ENCODE measurements at places on chromosomes 13 and 19. TPM values are rescaled to one million over a fixed set of nuclear protein-coding genes. Genes with fewer than 3 reads are reported as not detected.

GRCh38 chr13:48493851-48494250 lies 39.0 kb downstream of the RCBTB2 start:
- peaks cover 17% of the 10 kb centered on the region for H3K36me3 ChIP-seq
- H3K27me3 ChIP-seq, result no peaks in the 10 kb centered on the region
- no peak for DNase-seq
- peak overlapping the region; percentile 91 for H3K27ac ChIP-seq
- peaks cover 70% of the 10 kb centered on the region for H3K4me1 ChIP-seq

DNA sequence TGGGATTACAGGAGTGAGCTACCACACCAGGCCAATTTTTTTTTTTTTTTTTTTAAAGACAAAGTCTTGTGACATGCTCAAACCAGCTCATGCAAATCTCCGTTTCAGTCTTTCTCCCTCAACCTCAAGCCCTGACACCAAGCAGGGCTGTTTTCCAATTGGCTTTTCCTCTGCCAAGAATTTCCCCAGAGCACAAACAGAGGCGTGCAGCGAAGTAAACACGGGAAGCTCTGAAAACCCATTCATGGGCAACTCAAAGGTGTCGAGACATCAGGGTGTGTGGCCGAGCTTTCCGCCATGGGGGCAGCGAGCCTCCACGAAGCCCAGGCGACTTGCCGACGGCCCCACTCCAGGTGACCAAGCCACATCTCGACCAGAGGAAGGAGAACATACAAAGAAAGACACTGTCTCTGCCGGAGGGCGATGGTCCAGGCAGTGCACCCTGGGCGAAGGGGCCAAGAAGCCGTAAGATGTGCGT lies 70.0 kb downstream of the INSR start:
- H3K36me3 ChIP-seq, result no peaks in the 10 kb centered on the region
- H3K4me3 ChIP-seq, result no peak overlapping the region
- H3K4me1 ChIP-seq, result peaks cover 30% of the 10 kb centered on the region
- H3K27ac ChIP-seq, result peak overlapping the region; percentile 42

CAPN12 gene
- total RNA-seq, result 3.0 TPM

- H3K27me3 ChIP-seq, result no peaks in the 10 kb centered on the region
- no peak overlapping the region for H3K4me3 ChIP-seq
Measured at GRCh38 chr13:66830940-66831716, 399.0 kb downstream of the PCDH9 start.

- H3K4me3 ChIP-seq, result no peak overlapping the region
- DNase-seq, result no peak
- no peak overlapping the region for H3K27ac ChIP-seq
- no peaks in the 10 kb centered on the region for H3K4me1 ChIP-seq
Measured at GRCh38 chr13:113922412-113923118, 51.3 kb downstream of the C13orf46 start.

CYP2A6 gene
- 0.97 TPM for total RNA-seq

DNA sequence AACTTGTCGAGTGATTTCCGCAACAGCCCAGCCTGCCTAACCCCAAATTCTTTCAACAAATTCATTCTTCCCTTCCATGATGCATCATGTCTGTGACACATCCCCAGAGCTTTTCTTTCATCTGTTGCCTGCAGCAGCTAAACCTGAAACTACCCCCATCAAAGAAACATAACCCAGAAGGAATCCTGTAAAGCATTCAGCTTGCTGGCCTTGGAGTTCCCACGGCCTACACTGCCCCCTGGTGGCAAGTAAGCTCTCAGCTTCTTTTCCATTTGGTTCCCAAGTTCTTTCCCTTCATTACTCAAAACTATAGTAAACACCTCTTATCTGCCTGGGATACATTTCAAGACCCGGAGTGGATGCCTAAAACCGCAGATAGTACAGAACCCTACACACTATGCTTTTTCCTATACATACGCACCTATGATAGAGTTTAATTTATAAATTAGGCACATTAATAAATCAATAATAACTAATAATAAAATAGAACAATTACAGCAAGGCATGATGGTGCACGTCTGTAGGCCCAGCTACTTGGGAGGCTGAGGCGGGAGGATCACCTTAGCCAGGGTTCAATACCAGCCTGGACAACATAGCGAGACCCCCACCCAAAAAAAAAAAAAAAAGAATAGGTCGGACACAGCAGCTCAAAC lies 7.4 kb downstream of the ETHE1 start:
- H3K27ac ChIP-seq, result no peak overlapping the region
- DNase-seq, result peak; percentile 33
- H3K4me3 ChIP-seq, result no peak overlapping the region
- H3K36me3 ChIP-seq, result no peaks in the 10 kb centered on the region

- no peaks in the 10 kb centered on the region for H3K36me3 ChIP-seq
- no peak for DNase-seq
- no peaks in the 10 kb centered on the region for H3K27me3 ChIP-seq
- no peak overlapping the region for H3K27ac ChIP-seq
- H3K4me3 ChIP-seq, result no peak overlapping the region
Measured at GRCh38 chr19:13887517-13887916, 10.6 kb downstream of the NANOS3 start.

ZNF677 gene
- not detected for total RNA-seq

GRCh38 chr19:43564800-43565199 lies 10.5 kb downstream of the XRCC1 start:
- peaks cover 12% of the 10 kb centered on the region for H3K4me1 ChIP-seq
- H3K27me3 ChIP-seq, result no peaks in the 10 kb centered on the region
- no peak overlapping the region for H3K27ac ChIP-seq
- DNase-seq, result no peak
- H3K36me3 ChIP-seq, result no peaks in the 10 kb centered on the region

DNA sequence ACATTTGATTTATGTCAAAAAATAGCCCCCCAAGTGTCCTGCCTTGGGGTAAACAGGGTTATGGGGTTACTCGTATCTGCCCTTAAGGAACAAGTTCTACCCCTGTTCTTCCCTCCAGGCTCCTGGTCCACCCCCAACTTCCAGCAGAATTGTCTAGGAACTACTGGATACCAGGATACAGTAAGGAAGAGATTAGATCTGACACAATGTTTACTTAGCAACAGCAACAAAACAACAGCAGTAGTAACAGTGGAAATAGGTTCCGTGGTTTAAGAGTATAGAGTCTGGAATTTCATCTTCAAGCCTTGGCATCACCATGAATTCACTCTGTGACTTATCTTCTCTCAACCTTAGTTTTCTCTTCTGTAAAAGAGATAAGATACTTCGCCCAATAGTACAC lies 1.7 kb upstream of the FAM98C start:
- no peak overlapping the region for H3K27ac ChIP-seq
- no peak overlapping the region for H3K4me3 ChIP-seq
- no peak for DNase-seq
- no peaks in the 10 kb centered on the region for H3K36me3 ChIP-seq
- H3K27me3 ChIP-seq, result peaks cover 3% of the 10 kb centered on the region

ZIM2 gene
- total RNA-seq, result not detected

DNA sequence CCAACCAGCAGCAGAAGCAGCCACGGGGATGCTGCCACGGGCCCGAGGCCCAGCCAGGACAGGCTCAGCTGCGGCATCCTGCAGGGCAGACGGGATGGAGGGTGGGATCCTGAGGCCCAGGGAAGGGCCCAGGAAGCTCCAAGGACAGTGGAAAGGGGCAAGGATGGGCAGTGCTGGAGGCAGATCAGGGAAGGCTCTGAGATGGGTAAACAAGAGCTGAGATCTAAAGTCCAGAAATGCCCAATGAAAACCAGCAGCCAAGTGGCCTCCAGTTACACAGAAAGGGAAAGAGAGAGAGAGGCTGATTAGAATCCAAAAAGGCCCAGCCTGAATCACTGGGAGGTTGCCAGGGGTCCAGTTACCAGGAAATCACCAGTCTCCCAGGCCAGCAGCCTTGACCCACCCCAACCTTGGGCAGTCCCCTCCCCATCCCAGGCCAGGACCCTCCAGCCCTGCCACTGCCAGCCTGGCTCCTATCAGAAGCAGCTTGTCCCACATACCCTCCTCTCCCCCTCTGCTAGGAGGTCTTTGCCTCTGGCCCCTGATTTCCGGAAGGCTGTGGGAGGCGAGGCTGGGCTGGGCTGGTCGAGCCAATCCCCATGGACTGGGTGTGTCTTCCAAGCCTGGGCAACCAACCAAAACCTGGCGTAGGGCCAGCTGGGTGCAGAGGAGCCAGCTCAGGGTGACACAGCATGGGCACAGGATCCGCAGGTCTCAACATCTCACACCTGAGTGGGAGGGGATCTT lies at the start of gene CYP4F11:
Gene CYP4F11, minus strand, starts transcription at position 198 of the 747 bp plus-strand sequence. Its CDS starts 121 bp downstream, at position 77.
- H3K36me3 ChIP-seq, result no peaks in the 10 kb centered on the region
- no peak within 1 kb of the TSS for H3K4me3 ChIP-seq
- no peaks in the 10 kb centered on the region for H3K27me3 ChIP-seq
- no peaks in the 10 kb centered on the region for H3K4me1 ChIP-seq
- no peak for DNase-seq

PCDH9 gene
- total RNA-seq, result 0.08 TPM

DNA sequence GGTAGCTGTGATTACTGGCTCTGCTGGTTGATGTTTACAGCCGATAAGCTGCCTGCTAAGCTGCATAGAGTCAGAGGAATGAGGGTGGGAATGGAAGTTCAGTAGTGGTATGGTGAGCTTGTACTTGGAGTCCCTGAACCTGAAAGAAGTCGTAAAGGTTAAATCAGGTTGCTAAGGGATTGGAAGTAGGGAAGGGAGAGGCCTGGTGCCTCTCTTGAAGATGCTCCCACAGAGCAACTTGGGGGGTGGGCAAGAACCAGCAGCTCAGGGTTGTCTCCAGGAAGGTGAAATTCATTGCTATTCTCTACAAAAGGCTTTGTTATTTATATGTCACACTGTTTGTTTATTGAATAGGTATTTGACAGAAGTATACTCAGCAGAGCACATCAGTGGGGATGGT lies 73.8 kb upstream of the OLFM4 start:
- H3K27ac ChIP-seq, result no peak overlapping the region
- no peaks in the 10 kb centered on the region for H3K4me1 ChIP-seq
- no peak overlapping the region for H3K4me3 ChIP-seq
- H3K27me3 ChIP-seq, result no peaks in the 10 kb centered on the region
- no peaks in the 10 kb centered on the region for H3K36me3 ChIP-seq

MYO1F gene
- 42.6 TPM for total RNA-seq

DNA sequence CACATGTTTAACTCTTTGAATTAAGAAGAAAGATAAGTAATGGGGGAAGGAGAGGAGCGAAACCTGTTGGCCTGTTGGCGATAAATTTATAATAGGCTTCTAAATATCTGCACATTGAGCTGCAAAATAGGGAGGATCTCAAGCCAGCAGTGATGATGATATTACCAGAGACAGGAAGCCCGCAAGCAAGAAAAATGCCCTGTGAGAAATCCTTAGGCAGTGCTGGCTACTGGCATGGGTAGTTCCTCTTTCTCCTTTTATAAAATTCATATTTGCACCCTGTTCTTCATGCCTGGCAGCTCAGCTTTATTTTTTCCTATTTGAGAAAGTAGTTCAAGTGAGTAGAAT lies 858 bp upstream of the USP12 start:
- no peaks in the 10 kb centered on the region for H3K36me3 ChIP-seq
- H3K4me3 ChIP-seq, result peak overlapping the region; percentile 59
- peaks cover 16% of the 10 kb centered on the region for H3K4me1 ChIP-seq
- no peaks in the 10 kb centered on the region for H3K27me3 ChIP-seq
- DNase-seq, result no peak

DNA sequence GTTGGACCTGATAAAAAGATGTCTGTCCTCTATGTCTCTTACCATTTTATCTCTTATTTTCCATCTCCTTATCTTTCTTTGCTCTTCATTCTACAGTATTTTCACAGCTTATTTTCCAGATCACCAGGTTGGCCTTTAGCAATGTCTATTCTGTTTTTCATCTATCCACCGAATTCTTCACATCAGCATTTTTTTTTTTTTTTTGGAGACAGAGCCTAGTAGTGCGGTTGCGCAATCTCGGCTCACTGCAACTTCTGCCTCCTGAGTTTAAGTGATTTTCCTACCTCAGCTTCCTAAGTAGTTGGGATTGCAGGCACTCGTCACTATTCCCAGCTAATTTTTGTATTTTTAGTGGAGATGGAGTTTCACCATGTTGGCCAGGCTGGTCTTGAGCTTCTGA lies 49.0 kb downstream of the DNAJC15 start:
- 0 out of 2 replicates have a peak, but pooled peaks cover 4% of the 10 kb centered on the region for H3K36me3 ChIP-seq
- H3K27me3 ChIP-seq, result no peaks in the 10 kb centered on the region
- H3K27ac ChIP-seq, result no peak overlapping the region
- peaks cover 31% of the 10 kb centered on the region for H3K4me1 ChIP-seq

KLF1 gene
- 0.24 TPM for total RNA-seq

- H3K4me1 ChIP-seq, result no peaks in the 10 kb centered on the region
- H3K36me3 ChIP-seq, result no peaks in the 10 kb centered on the region
- H3K4me3 ChIP-seq, result no peak overlapping the region
- no peak overlapping the region for H3K27ac ChIP-seq
- no peaks in the 10 kb centered on the region for H3K27me3 ChIP-seq
- no peak for DNase-seq
Measured at GRCh38 chr13:79880818-79881217, 399.9 kb downstream of the NDFIP2 start.

GRCh38 chr13:52009946-52010345 lies 1.3 kb downstream of the ATP7B start:
- peaks cover 13% of the 10 kb centered on the region for H3K27me3 ChIP-seq
- no peaks in the 10 kb centered on the region for H3K4me1 ChIP-seq
- no peak overlapping the region for H3K4me3 ChIP-seq
- no peaks in the 10 kb centered on the region for H3K36me3 ChIP-seq
- DNase-seq, result no peak

GRCh38 chr13:45823583-45823982 lies 28.0 kb downstream of the SIAH3 start:
- H3K4me1 ChIP-seq, result no peaks in the 10 kb centered on the region
- no peak for DNase-seq
- peaks cover 5% of the 10 kb centered on the region for H3K27me3 ChIP-seq
- no peaks in the 10 kb centered on the region for H3K36me3 ChIP-seq

CASP14 gene
- total RNA-seq, result 0.11 TPM

DNA sequence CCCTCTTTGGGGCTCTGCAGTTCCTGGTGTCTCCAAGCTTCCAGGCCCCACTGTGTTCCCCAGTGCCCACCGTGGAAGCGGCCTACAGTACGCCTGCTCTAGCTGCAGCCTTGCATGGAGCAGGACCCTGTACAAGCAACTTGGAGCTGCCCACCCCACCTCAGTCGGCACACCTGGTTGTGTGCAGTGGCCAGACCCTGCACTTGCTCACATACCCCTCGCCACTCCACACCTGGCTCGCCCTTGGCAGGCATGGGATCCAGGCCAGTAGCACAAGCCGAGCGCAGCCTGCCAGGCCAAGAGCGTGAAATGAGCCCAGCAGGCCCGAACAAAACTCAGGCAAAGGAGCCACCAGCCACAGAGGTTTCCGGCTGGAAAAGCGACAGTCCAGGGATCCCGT lies 36.4 kb downstream of the ANKRD27 start:
- no peak overlapping the region for H3K4me3 ChIP-seq
- H3K4me1 ChIP-seq, result no peaks in the 10 kb centered on the region
- no peaks in the 10 kb centered on the region for H3K27me3 ChIP-seq
- no peak overlapping the region for H3K27ac ChIP-seq
- peaks cover 21% of the 10 kb centered on the region for H3K36me3 ChIP-seq
- DNase-seq, result no peak

KLF2 gene
- total RNA-seq, result 12.4 TPM

DNA sequence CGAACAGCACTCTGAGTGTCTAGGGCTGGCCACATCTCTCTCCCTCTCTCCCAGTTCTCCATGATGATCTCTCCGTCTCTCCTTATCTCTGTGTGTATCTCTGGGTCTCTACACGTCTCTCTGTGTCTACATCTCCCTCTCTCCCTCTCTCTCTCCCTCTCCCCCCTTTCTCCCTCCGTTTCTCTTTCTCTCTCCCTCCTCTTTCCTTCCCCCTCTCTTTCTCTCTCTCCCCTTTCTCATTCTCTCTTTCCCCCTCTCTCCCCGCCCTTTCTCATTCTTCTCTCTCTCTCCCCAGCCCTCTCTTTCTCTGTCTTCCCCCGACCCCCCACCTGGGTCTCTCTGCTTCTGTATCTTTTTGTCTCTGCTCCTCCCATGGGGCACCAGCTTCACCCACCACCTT lies 21.3 kb upstream of the TNFAIP8L1 start:
- no peak for DNase-seq
- no peaks in the 10 kb centered on the region for H3K4me1 ChIP-seq
- H3K27ac ChIP-seq, result no peak overlapping the region
- no peak overlapping the region for H3K4me3 ChIP-seq
- no peaks in the 10 kb centered on the region for H3K27me3 ChIP-seq
